ENCODE measurements at places on chromosomes 11 and 22.

DNA sequence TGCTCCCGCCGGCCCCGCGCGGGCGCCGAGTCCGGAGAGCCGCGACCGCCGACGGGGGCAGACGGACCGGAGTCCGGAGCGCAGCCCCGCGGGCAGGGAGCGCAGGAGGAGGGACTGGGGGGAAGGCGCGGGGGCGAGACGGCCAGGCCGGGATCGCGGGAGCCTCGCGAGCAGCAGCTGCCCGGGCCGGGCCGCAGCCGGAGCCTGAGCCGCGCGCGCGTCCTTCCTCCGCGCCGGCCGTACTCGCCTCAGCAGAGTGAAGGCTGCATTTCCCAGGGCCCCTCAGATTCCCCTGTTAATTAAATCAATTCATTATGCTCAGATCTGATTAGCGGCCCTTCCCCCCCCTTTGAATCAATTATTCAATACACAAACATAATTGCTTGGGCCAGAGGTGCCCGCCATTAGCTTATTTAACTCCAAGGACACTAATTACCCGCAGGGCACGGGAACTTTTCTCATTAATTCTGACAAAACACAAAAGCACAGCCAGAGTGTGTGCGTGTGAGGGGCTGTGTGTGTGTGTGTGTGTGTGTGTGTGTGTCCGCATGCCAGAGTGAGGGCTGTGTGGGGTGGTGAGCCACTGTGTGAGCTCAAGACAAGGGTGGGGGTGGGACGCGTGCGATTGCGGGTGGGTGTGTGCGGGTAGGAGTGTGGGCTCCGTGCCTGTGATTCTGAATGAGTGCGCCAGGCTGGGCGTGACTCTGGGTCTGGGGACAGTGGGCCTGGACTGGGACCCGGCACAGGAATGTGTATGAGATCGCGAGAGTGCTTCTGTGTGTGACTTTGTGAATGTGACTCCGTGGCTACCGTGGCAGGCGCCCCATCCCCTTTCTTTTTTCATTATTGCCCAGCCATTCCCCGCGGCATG is 5.1 kb upstream of the LMO1 start:
- no peak for DNase-seq

DNA sequence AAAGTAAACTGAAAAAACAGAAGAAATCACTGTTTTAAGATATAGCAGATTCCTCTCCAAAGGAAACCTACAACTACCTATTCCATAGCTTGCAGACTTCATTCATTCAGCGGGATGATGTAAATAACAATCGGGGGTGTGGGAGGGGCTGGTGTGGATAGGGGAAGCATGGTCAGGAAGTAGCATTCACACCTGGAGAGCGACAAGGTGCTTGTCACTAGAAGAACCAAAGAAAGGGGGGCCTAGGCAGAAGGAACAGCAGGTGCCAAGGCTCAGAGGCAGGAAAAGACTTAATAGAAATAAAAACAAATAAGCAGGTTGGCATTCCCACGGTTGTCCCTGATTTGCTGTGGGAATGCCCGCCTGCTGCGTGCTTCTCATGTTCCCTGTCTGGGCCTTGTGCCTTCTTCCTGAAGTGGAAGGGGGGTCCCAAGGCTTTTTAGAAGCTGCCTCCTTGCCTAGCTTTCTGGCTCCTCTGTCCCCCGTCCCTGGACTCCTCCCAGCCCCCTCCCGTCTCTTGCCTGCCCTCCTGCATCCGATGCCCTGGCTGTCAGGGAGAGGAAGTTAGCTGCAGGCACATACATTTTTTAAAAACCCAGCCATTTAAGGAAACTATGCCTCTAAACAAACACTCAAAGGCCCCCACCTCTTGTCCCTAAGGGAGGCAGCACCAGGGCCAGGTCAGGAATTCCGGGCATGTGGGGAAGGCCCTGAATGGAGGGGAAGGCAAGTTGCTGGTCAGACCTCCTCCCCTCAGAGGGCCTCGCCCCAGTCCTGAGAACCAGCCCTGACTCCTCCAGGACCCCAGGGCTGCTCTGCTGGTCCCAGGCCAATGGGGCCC is 54.7 kb upstream of the PRDM11 start:
- no peak for DNase-seq

GRCh38 chr11:64799623-64800302 is 3.3 kb downstream of the MAP4K2 start:
- no peak for DNase-seq

DNA sequence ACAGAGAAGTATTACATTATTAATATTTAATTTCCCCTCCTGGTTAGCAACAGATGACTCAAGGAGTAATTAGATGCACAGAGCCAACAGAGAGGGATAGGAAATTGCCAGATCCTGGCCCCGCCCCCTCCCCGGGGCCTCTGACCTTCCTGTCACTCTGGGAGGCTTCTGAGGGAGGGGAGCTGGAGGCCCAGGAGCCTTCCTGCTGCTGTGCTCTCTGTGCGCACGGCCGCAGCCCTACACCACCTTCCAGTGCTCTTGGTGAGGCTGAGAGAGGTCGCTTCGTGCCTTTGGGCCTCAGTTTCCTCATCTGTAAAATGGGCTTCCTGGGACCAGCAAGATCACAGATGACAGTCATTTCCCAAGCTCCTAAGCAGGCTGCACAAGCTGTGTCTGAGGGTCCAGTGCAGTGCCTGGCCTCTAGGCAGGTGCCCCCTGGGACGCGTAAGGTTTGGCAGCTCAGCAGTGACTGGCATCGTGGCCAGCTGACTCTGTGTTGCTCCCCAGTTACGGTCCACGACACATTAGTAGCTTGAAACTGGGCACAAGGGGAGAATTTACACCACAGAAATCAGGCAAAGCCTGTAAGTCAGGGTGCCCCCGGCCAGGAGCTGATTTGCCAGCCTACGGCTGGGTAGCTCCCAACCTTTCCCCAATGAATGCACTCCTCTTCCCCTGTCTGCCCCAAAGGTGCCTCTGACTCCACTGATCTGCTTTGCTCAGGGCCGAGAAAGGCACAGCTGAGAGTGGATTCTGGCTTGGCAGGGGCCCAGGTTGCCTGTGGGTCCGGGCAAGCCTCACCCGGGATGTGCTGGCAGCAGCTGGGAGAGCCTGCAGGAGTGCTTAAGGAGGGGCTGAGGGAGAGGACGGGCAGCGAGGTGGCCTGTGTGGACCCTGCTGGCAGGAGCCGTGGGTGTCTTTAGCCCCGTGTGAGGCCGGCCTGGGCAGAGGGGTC is 2.3 kb downstream of the ADORA2A start:
- peak; percentile 86 for DNase-seq

DNA sequence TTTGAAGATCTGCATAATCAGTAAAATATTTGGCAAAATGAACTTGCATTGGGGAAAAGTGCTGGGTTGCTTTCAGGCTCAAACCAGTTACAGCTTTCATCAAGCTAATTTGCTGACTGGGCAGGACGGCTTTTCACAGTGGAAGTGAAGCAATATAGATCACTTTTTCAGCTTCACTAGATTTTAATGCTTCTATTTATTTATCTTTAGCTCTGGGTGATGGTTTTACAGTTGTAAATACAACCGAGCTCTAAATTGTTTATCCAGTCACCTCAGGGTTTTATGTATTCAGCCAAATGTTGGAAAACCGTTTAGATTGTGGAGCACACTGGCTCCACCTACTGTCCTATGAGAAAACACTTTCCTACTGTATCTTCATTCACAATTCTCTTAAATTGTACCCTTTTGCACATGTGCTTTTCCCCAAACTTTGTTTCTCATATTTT is 58.2 kb downstream of the ACER3 start:
- DNase-seq = no peak

- no peak for DNase-seq
Observed at GRCh38 chr11:69480547-69481392, 693 bp upstream of the LINC01488 start.

- no peak for DNase-seq
Observed at GRCh38 chr11:122099374-122100036, 16.5 kb downstream of the BLID start.

DNA sequence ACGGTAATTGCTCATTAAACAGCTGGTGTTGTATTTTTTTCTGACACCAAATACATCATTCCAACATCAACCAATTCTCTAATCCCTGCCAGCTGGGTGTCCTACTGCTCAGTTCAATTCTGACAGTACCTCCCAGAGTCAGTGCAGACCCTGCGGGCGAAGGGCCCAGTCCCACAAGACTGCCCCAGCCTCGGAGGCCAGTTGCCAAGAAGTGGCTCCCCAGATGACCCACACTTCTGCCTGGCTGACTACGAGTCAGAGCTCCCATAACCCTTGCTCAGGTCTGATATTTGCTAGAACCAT is 147.2 kb downstream of the CTTN start:
- no peak for DNase-seq

- no peak for DNase-seq
Observed at GRCh38 chr22:48486134-48486532, 1341.5 kb downstream of the BRD1 start.

DNA sequence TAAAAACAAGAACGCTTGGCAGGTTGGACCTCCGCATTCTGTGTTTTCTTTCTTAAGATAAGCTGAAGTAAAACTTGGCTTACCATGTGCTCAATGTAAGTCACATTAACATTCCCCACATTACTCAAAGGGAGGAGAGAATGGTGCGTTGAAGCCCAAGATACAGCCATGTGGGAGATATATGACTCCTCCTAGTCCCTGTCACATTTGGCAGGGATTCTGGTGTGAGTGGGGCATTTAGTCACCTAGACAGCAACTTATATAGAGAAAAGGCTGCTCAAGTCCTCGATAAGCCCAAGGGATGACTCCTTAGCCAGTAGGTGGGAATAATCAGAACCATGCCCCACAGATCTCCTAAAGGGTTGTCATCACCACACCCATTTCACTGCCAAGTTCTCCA is 4.6 kb downstream of the PRSS23 start:
- no peak for DNase-seq

DNA sequence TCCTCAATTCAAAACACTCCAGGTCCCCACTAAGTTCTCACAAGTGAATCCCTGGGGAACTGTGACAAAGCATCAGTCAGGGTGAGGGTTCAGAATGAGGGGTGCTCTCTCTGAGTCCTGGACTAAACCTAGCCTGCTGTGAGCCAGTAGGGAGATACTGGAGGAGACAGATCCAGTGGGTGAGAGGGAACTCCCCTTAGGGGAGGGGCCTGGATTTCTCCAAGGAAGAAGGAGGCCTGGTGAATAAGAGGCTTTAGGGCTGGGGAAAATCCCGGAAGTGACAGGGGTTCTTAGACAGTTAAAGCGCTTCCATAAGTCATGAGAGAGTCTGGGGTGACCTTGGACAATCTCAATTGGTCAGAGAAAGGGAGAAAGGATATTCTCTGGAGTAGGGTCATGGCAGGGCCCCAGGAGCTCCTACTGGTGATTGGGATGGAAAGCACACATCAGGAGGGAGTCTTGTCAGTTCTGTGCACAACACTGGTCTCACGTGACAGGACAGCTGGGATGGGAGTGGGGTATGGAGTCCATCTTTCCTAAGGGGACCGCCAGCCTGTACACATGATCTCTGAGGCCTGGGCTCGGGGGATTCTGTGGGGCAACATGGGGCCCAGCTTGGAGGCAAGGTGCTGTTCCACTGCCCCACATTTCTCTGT is 1.5 kb downstream of the TBC1D10A start:
- DNase-seq = no peak

GRCh38 chr11:76073724-76074123 is 132.6 kb downstream of the WNT11 start:
- no peak for DNase-seq

- peak; percentile 31 for DNase-seq
Observed at GRCh38 chr11:67303835-67304411, 593 bp downstream of the SSH3 start.

- DNase-seq = no peak
Observed at GRCh38 chr11:72409458-72409857, 24.9 kb downstream of the CLPB start.

DNA sequence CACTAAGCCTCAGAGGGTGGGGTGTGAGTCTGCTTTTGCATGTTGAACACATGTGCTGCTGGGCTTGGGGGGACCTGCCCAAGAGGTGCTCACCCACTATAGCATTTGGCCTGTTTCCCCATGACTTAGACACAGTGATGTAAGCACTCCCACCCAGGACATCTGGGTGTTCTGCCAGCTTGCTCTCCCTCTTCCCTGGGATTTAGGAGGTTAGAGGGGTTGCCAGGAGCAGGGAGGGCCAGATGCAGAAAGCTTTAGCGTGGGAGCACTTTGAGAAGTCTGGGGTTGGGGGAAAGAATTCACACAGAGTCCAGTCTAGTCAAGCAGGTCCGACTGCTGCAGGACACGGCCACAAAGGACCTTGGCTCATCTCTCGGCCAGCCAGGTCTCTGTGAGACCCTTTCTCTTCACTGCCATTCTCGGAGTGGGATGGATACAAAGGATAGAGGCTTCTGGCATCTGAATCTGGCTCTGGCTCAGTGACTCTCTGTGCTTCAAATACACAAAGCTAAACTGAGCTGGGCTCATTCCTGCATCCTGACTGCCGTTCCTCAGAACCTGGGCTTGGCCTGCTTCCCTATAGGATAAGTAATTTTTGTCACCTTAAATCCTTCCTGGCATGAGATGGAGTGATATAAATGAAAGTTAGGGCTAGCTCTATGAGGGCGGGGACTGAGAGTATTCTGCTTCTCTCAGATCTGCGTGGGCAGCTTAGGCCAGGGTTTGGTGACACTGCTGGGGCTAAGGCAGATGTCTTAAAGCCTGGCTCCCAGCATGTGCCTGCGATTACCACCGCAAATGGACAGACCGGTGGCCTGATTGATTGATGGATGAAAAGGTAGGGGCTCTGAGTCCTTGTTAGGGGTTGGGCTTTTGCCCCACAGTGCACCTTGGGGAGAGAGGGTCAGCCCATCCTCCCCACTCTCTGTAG is 14.5 kb downstream of the USP2 start:
- no peak for DNase-seq

GRCh38 chr11:79404325-79404724 is 36.5 kb downstream of the TENM4 start:
- no peak for DNase-seq

DNA sequence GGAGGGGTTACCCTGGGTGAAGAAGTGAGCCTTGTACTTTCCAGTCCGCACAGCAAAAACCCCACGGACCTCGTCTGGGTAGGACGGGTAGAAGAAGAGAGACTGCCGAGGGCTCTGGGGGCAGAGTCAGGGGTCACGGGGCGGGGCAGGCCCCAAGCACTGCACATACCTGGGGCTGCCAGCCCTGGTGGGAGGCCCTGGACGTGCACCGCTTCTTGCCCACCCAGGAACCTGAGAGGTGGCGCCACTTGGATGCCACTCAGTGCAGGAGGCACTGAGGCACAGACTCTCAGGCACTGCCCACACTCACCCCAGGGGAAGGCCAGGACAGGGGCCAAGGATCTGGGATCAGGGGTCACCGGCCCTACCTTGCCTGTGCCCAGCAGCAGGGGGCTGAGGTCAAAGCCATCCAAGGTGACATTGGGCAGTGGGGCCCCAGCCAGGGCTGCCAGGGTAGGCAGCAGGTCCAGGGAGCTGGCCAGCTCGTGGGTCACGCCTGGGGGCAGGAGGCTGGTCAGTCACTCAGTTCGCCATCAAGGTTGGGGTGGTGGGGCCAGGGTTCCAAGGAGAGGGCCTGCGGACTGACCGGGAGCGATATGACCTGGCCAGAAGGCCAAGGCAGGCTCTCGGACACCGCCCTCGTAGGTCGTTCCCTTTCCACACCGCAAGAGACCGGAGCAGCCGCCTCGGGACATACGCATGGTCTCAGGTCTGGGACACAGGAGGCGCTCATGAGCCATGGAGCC is 2.2 kb downstream of the ARSA start:
- no peak for DNase-seq

DNA sequence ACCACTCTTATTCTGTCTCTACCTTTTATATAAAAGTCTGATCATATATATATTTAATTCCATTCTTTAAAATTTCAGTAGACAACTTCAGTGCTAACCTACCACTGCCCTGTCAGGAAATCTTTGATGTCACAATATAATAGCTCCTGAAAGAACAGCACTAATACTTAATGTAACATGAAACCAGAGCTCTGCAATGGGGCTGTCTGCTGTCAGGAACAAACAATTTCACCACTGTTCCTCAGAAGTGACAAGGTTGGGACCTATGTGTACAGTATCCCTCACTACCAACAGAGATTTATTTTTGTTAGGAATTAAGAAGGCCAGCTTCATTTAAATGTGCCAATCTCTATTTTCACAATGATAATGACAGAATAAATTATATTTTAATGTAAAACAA is 165.5 kb upstream of the C11orf58 start:
- no peak for DNase-seq
